ENCODE measurements at places on chromosomes 5 and 9.

DNA sequence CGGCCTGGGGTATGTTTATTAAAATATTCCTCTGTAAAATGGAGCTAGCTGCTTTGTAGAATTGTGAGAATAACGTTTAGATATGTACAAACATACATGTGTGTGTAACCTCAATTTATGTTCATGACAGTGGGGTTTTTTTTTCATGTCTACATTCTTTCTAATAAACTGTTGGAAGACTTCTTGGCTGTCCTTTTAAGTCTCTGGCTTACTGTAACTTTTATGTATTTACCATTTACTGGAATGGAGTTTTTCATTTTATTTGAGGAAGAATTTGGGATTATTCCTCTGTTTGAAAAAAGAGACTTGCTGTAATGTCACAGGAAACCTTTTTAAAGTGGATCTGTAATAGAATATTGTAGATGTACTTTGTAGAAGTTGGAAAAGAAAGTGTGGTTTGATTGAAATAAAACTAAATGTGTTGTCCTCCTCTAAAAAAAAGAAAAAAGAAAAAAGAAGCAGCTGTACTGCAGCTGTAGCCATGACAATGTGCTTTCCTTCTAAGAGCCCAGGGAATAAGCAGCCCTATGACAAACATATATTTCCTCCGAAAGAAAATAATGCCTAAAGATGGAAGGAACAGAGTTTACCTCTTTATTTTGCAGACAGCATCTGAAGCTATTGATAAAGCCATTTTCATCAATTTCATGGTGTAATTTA, 71.2 kb upstream of the FREM1 start:
- DNase-seq: no peak

- no peak for DNase-seq
Observed at GRCh38 chr5:38148021-38148625, 110.2 kb upstream of the EGFLAM start.

DNA sequence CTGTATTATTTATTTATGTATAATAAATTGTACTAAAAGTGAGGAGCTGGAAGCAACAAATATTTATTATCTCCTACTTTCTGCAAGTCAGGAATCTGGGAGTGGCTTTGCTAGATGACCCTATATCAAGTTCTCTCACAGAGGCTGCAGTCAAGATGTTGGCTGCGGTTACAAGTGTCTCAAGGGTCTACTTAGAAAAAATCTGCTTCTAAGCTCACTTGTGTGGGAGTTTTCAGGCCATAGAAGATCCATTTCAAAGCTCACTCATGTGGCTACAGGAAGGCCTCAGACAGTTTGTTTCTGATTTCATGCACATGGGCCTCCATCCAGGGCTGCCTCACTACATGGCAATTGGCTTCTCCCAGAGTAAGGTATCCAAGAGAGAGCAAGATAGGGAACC, 551.1 kb downstream of the CAAP1 start:
- no peak for DNase-seq

DNA sequence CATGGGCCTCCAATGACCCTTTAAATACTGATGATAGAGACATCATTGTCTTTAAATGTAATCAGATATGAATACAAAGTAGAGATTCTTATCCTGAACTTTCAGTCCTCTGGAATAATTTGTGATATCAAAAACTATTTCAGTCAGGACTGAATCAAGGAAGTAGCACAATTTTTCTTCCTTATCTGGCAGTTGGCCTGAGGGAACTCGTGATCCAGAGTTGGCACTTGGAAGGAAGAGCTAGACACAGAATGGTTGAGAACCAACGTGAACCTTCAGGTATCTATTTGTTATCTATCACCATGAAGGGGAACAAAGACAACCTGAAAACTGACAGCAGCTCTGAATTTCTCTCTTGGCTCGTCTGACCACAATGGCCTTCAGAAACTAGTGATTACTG, 269.3 kb downstream of the PRDM9 start:
- no peak for DNase-seq

DNA sequence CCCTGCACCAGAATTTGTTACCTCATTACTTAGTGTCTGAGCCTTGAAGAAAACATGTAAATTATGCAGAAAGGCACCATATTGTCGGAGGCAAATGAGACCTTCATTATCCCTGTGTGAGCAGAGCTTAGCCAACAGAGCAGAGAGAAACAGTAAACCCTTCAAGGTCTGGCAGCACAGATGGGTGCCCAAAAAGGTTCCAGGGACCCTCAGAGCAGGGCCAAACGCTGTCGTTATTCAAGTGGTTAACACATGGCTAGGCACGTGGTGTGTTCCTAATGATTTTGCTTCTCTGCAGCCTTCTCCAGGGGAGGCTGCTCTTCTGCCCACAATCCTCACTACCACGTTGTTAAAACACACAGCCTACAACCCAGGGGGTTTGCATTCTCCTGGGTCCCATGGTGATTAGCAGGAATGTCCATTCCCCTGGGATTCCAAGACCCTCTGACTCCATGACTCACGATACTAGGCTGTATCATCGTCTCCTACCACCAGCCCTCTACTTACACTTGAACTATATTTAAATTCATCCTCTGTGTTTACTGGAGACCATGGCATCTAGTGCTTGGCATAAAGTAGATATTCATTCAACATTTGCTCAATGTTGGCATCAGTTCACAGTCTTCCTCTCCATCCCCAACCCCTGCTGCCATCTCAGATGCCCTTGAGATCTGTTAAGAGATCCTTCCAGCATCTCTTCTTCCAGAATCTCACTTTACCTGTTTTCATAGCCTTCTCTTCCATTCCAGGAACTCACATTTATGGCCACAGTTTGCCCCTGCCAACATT, 174.5 kb upstream of the RAD23B start:
- DNase-seq: no peak

DNA sequence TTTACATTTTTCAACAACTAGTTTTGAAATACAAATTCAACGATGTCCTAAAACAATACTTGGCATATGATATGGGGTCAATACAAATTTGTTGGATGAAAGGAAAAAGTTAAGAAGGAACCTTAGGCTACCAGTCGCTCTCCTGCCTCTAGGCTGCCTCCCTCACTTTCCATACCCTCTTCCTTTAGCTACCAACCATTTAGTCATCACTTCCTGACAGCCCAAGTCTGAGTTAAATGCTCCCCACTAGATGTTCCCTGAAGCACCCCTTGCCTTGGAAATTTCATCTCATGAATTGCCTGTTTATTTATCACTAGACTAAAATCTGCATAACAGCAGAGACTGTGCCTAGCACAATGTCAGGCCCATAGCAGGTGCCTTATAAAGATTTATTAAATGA, 2.7 kb upstream of the LARS1 start:
- no peak for DNase-seq

GRCh38 chr5:39130716-39131115, 56.5 kb upstream of the RICTOR start:
- no peak for DNase-seq

DNA sequence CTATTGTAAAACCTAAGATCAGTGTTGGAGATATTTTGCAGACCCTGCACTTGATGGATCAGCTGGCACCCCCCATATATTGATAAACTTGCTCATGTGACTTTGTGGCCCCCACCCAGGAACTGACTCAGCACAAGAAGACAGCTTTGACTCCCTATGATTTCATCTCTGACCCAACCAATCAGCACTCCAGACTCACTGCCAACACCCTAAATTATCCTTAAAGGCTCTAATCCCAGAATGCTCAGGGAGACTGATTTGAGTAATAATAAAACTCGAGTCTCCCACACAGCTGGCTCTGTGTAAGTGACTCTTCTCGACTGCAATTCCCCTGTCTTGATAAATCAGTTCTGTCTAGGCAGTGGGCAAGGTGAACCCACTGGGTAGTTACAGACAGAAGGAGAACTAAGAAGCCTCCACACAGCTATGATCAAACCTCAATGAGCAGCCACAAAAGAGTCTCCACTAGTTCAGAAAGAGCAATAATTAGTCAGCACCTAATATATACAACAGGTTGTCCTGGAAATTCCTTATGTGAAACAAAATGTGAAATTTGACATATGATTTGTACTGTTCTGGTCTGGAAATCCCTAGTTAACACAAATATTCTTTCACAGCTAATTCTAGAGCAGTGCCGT, 52.2 kb downstream of the ACTL7B start:
- DNase-seq: no peak

GRCh38 chr9:98805506-98806272, 1.8 kb upstream of the GALNT12 start:
- DNase-seq: no peak

DNA sequence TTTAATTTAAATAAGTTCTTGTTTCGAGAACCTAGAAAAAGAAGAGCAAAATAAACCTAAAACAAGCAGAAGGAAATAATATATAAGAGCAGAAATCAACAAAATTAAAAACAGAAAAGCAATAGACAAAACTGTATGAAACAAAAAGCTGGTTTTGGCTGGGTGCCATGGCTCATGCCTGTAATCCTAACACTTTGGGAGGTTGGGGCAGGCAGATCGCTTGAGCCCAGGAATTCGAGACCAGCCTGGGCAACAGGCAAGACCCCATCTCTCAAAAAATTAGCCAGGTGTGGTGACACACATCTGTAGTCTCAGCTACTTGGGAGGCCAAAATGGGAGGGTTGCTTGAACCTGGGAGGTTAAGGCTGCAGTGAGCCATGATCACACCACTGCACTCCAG, 59.2 kb upstream of the OTP start:
- no peak for DNase-seq

DNA sequence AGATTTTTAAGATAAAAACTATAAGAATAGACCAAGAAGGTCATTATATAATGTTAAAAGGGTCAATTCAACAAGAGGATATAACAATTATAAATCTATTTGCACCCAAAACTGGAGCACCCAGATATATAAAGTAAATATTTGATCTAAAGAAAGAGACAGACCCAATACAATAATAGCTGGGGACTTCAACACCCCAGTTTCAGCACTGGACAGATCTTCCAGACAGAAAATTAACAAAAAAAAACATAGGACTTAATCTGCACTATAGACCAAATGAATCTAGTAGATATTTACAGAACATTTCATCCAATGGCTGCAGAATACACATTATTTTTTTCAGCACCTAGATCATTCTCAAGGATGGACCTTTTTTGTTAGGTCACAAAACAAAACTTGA, 331.9 kb downstream of the SPOCK1 start:
- no peak for DNase-seq

GRCh38 chr9:127923046-127923445, 6.2 kb upstream of the ST6GALNAC4 start:
- DNase-seq: no peak

DNA sequence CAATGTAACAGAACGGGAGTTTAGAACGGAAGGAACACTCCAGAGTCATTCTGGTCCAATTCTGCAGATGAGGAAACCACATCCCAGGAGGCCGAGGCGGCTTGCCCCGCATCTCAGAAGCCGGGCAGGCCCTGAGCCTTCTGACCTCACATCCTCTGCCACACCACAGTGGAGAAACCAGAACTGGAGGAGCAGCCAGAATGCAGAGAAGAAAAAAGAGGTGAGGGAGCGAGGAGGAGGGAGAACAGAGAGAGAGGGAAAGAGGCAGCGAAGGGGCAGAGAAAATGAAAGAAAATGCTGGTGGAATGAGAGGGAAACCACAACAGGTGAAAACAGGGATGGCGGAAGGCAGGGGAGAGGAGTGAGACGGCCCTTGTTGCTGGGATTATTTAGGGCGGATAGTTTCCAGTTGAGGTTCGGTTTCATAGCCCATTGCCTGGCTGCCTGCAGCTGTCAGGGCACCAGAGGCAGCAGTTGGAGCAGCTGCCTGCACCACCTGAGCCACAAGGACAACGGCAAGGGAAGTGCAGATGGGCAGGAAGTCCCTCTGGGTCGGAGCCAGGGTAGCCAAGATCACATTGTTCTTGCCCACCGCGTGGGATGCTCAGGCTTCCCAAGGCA, at the start of gene HMHB1:
Gene HMHB1 (plus strand): TSS at position 77 of the 621 bp plus-strand sequence.
- no peak for DNase-seq

GRCh38 chr5:176619203-176619568, 9.2 kb upstream of the GPRIN1 start:
- DNase-seq: peak; percentile 66

GRCh38 chr5:147245381-147246165, 10.7 kb downstream of the STK32A start:
- no peak for DNase-seq

DNA sequence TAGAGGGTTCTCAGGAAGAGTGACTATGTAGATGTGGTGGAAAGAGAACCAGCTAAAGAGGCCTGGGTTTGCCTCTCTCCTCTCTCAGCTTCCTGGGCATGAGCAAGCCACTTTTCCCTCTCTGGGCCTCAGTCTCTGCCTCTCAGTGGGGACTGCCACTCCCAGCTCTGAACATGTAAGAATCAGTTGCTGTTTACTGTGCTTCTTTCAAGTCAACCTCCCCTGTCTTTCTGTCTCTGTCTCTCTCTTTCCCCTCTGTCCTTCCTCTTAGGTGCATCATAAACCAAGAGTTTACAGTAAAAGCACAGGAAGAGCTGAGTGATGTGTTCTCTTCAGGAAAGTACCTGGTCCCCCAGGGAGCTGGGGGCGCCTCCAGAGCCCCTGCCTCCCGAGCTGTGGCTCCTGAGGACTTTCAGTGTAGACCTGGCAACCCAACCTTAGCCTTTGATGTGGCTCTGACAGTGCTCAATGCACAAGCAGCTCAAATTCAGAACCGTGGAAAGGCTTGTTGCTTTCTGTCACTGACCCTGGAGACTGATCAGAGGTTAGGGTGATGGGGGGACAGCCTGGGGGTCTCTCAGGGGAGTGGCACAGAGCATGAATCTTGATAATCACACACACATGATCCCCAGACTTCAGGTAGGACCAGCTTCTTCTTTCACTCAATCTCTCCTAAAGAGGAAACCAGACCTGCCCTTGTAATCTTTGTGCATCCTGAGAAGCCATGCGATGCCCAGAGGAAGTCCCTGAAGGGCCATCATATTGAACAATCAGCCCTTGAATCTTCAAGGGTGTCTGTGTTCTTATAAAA, 59.4 kb upstream of the TNFSF8 start:
- peak; percentile 37 for DNase-seq

DNA sequence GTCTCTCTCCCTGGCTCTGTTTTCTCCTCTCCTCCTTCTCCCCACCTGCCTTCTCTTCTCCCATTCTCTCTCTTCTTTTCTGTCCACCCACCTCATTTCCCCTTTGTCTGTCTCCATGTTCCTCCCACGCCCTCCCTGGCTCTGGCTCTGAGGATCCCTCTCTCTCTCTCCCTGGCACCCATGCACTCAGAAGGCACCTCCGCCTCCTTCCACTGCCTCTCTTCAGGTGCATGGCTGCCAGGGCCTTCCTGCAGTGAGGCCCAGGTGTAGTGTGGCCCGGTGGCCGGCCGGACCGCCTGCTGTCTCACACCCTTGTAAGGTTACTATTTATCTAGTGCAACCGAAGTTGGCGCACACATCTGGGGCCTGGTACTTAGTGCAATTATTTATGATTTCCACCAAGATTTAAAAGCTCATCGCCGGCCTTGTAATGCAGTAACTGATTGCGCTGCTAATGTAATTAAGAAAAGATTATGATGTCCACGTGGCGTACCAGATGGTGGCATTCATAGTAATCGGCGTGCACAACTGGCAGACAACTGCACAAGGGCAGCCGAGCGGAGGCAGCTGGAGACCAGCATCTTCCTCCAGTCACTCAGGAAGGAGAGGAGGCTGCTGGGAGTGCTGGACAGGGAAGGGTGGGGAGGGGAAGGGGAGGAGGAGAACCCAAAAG, 50.4 kb upstream of the MVB12B start:
- DNase-seq: no peak
